ENCODE measurements at places on chromosomes 4 and X. TPM values are rescaled to one million over a fixed set of nuclear protein-coding genes. Genes with fewer than 3 reads are reported as not detected.

C4orf36 gene
- 0.63 TPM for total RNA-seq

MAEA gene
- total RNA-seq, result 25.6 TPM

ANOS1 gene
- 20.2 TPM for total RNA-seq

RAB9B gene
- total RNA-seq, result 33.6 TPM

PPP2R2C gene
- 3.0 TPM for total RNA-seq

ADRA2C gene
- total RNA-seq, result 1.1 TPM

SPARCL1 gene
- 783 TPM for total RNA-seq

KCNE5 gene
- total RNA-seq, result 1.5 TPM

DKC1 gene
- 20.2 TPM for total RNA-seq

GRCh38 chr4:125357675-125358074, 42.9 kb downstream of the FAT4 start:
- no peak for DNase-seq

DNA sequence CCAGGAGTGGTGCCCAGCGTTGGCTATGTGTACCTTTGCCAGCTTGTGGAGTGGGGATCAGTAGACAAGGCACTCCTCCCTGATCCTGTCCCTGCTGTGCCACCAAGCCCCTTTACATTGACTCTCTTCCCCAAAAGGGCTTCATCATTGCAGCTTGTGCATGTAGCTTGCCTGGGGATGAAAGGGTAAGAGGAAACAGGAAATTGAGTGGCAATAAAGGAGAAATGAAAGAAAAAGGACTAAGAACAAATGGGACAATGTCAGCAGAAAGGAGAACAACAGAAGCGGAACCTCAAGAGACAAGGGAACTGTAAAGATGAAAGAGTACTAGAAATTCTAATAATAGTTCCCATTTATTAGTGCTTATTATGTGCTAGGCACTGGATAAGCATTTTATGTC, 8.7 kb upstream of the IL13RA1 start:
- DNase-seq, result no peak

- DNase-seq, result no peak
These were observed 1.2 kb downstream of the SLC39A8 start for GRCh38 chr4:102343964-102344519.

DNA sequence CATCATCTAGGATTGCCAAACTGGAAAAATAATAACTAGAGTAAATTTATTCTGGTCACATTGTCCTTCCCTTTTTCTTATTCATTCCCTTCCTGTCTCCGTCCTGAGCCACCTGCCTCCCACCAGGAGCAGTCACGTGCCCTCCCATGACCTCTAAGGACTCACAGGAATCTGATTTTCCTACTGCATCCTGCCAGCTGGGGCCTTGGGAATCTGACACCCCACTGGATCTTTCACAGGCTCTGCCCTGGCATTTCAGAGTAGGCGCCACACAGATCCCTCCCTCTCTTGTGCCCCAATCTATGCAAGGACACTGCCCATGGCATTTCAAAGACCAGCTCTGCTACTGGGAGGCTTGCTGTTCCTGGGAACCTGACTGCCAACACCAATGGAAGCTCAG, 520.5 kb downstream of the PPARGC1A start:
- DNase-seq, result no peak

GRCh38 chr4:44985152-44985551, 258.8 kb upstream of the GNPDA2 start:
- no peak for DNase-seq

GRCh38 chr4:150348079-150348478, 233.9 kb upstream of the MAB21L2 start:
- no peak for DNase-seq

- no peak for DNase-seq
These were observed 60.9 kb downstream of the CAMK2D start for GRCh38 chr4:113700602-113701150.

GRCh38 chrX:47623540-47624027, 3.9 kb upstream of the SYN1 start:
- peak; percentile 51 for DNase-seq

DNA sequence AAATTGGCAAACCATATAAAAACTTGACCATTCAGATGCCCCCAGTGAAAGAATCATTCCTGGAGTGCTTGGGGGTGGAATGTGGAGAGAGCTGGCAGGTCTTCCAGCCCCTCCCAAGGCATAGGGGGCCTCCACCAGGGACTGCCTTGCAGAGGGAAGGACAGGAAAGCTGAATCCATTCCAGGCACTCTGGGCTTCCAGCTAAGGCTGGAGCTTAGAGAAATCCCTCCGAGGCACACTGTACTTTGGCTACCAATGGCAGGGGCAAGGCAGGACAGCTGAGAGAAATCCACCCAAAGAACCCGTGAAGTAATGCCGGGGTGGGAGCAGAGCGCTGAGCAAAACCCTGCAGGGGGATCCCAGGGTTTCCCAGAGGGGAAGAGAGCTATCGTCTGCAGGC, 4.0 kb downstream of the CENPU start:
- no peak for DNase-seq

DNA sequence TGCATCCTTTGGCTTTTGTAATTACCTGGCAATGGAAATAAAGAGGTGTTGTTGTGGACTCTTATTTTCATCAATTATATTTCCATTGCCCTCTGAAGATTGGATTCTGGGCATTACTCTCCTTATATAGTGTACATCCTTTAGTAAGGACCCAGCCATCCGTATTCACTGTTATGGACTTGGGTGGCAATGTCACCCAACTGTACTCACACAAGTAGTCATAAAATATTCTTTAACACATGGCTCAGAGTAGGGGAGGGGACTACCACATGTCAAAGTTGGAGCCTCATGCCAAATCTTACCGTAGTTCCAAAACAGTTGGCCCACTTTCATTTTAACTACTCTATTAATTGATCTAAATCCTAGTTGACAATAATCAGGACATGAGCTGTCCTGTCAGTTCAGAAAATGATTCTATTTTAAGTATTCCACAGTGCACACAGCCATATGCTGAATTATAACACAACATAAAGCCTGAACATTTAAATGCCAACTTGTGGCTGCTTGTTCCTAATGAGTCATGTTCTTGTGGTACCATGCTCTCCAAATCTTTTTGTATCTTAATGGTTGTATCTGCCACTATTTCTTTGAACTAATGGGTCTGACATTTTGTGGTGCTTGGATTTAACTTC, 4.9 kb downstream of the FRAS1 start:
- DNase-seq, result no peak

- no peak for DNase-seq
These were observed 18.0 kb upstream of the TBC1D14 start for GRCh38 chr4:6891436-6892170.

GRCh38 chr4:11484531-11484930, 55.8 kb upstream of the HS3ST1 start:
- no peak for DNase-seq

- peak; percentile 4 for DNase-seq
These were observed 833.9 kb upstream of the PRKX start for GRCh38 chrX:4547213-4547836.

GRCh38 chrX:114650351-114650750, 66.5 kb downstream of the HTR2C start:
- no peak for DNase-seq

- DNase-seq, result no peak
These were observed 215.0 kb downstream of the SCFD2 start for GRCh38 chr4:53150631-53151488.

- no peak for DNase-seq
These were observed 267.4 kb downstream of the ANK2 start for GRCh38 chr4:113316879-113317278.

- DNase-seq, result no peak
These were observed 39.6 kb downstream of the RPGR start for GRCh38 chrX:38287674-38288073.

GRCh38 chrX:148649145-148649795, 148.9 kb downstream of the AFF2 start:
- no peak for DNase-seq

DNA sequence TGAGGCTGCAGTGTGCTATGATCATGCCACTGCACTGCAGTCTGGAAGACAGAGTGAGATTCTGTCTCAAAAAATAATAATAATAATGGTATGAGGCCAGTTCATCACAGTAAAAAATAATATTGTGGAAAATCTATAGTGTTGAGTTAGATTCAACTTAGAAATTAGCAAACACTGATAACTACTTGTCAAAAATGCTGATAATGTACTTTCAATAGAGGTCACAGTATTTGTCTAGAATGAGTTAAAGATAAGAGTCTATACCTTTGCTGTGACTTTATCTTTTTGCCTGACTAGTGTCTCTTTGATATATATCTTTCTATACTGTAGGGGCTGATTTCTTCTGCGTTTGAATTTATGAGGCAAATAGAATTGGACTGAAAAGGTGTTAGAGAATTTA, 430.6 kb downstream of the RPA4 start:
- no peak for DNase-seq

GRCh38 chr4:149296503-149296902, 519.1 kb downstream of the IQCM start:
- no peak for DNase-seq

DNA sequence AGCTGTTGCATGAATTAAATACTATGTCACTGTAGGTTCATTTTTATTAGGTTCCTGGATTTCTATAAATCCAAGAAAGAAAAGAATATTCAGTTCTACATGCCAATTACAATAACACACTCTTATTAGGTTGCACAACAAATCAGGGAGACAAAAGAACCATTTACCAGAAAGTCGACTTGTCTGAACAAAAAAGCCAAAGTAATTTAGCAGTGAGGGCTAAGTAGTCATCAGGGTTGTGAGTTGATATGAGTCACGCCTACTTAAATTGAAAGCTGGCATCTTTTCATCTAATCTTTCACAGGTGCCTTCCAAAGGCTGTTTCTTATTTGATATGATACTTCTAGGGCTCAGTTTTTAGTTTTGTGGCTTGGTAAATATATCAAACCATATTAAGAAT, 25.4 kb upstream of the GNRHR start:
- DNase-seq, result no peak

GRCh38 chrX:2928191-2928582, 952 bp downstream of the ARSD start:
- no peak for DNase-seq

- DNase-seq, result no peak
These were observed 21.6 kb downstream of the SYNPO2 start for GRCh38 chr4:118910221-118910620.

DNA sequence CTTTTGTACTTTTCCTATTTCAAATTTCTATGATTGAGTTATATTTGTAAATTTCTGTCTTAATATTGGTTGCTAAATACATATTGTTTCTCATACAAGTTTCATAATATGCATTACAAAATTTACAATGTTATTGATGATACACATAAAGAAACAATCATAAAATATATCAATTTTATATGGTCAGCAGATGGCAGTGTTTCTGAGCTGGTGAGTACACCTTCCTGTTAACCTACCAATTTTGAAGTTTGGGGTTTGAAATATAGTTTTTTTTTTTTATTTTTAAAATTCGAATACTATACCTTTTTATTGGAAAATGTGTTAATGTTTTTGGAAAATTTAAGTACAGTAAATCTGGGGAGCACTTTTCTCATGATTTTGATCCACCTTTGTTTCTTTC, 1953.1 kb upstream of the ADGRL3 start:
- DNase-seq, result no peak

DNA sequence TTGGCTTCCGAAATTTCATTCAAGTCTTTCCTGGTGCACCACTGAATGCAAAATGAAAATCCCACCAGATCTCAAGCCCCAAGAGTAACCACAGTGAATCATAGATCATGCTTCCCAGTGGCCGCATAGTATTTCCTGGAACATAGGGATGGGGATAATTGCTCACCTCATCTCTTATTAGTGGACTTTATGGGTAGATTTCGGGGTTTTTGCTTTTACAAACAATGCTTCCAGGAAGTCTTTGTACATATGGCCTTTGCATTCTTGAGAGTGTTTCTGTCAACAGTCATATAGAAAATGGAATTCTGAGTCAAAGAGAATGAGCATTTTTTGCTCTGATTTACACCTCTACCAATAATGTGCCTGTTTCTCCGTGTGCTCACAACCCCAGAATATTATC, 53.4 kb downstream of the PPEF2 start:
- no peak for DNase-seq

GRCh38 chr4:88999392-88999930, 57.5 kb downstream of the FAM13A start:
- DNase-seq, result no peak

DNA sequence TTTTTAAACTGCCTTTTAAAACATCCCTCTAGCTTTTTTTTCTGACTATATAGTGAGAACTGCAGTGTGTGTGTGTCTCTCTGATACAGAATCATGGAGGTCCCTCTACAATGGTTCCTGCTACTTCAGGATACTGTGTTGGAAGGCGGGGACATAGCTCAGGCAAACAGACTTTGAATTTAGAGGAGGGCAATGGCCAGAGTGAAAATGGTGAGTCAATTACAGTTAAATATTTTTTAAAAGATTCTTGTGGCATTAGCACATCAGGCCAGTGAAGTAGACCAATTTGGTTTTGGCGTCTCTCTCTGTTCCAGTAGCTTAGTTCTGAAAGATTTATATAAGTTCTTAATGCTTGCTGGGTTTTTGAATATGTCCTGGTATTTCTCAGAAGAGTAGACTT, 47.1 kb downstream of the ALG13 start:
- DNase-seq, result no peak

DNA sequence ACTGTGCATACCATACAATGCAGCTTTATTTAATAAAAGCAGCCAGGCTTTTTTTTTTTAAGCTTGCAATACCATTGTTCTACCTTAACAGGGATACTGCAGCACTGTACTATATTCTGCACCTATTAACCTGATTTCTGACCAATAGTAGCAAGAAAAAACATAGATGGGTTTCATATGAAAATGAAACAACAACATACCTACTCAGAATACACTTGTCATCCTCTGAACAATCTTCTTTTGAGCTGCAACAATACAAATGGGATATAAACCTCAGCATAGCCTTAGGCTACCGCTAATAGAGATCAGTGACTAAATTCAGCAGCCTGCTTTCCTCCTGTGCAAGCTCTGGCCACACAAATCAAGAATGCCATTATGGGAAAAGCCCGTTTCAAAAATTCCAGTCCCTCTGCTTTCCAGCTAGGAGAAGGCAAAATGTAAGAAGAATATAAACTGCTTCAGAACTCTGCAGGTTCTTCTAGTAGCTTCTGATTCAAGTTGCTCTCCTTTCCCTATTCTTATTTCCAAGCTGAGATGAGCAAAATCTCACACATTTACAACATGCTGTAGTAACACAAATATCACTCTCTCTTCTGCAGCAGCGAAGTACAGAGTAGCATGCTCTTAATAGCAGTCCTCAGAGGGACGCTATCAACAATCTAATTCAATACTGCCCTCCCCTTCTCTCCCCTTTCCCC, 143.4 kb downstream of the KLHL13 start:
- DNase-seq, result no peak

- DNase-seq, result no peak
These were observed 130.9 kb downstream of the TTC29 start for GRCh38 chr4:146814750-146815149.
